ENCODE measurements at places on chromosomes 6 and 20. TPM values are rescaled to one million over a fixed set of nuclear protein-coding genes. Genes with fewer than 3 reads are reported as not detected.
A peak's percentile ranks its signal among the peaks of the same experiment; 100 is the strongest.

- no peak for DNase-seq
Observed at GRCh38 chr6:136777651-136778050, 14.6 kb downstream of the MAP3K5 start.

CDH26 gene
- polyA plus RNA-seq, result 0.85 TPM

RSPH9 gene
- 0.79 TPM for polyA plus RNA-seq

LZTS3 gene
- 3.5 TPM for polyA plus RNA-seq

BPI gene
- polyA plus RNA-seq, result 0.52 TPM

- no peak for DNase-seq
Observed at GRCh38 chr6:73667798-73668197, 14.0 kb upstream of the SLC17A5 start.

- no peak for DNase-seq
Observed at GRCh38 chr20:38608188-38608587, 6.6 kb downstream of the ARHGAP40 start.

- no peak for DNase-seq
Observed at GRCh38 chr20:43941476-43942200, 27.0 kb downstream of the TOX2 start.

DNA sequence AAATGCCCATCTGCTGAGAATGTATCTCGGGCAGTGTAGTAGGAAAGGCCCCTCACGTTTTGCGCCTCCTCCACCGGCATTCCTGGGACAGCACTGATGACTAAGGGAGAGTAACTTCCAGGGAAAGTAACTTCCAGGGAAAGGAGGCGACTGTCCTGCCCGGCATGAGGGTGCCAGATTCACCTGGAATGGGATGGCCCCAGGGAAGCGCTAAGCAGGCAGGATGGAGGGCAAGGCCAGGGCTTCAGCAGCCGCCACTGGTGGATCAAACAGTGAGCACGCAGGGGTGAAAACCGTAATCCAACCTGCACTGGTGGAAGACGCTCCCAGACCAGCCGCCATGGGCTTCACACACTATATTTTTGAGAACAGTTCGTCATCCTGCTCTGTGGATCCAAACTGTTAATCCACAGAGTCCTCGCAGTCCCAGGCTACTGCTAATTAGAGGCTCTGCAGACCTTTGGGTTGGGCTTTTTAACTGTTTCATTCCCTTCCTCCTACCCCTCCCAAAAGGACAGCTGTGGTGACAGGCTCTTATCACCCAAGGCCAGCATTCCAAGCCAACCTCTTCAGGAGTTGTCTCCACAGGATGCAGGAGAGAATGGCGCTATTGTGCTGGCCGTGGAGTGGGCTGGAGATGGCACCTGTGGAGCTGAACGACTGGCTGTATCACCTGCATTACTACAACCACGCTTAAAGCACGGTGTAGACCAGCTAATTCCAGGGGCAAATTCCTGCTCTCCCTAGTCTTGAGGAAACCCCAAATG lies 178.9 kb downstream of the DLL1 start:
- DNase-seq, result no peak

- DNase-seq, result no peak
Observed at GRCh38 chr6:158718461-158719046, 68.7 kb downstream of the SYTL3 start.

GRCh38 chr6:31737315-31737990 lies 1.1 kb upstream of the CLIC1 start:
- DNase-seq, result no peak

GRCh38 chr6:125164696-125165095 lies 11.1 kb downstream of the TPD52L1 start:
- DNase-seq, result no peak

TPD52L1 gene
- 64.3 TPM for polyA plus RNA-seq

CASS4 gene
- polyA plus RNA-seq, result 6.9 TPM

GRCh38 chr20:45987108-45987780 lies 15.2 kb upstream of the ZNF335 start:
- DNase-seq, result no peak

DNA sequence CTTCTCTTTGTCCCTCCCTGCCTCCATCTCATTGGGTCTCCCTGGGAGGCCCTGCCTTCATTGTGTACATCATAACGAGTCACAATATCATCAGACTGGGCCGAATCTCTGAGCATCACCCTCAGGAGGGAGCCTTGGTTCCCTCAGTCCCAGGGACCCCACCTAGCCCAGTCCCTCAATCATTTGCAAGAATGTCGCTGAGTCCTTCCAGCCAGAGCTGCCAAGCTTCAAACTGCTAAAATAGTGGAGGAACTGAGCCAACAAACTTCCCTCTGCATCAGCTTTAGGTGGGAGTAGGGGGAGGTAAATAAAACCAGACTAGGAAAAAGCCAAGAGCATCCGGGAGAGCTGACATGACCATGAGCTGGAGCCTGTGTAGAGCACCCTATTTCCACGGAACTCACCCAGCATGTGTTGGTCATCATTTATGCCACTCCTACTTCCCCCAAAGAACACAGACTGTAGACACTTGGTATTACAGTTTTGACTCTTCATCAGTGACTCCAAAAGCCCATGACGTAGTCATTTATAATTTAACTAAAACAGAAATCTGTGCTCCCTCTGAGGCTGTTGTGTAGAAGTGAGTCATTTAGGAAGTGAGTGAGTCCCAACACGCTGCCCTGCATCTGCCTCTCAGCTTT lies 28.8 kb upstream of the IL17A start:
- DNase-seq, result no peak

GRCh38 chr6:46637145-46637544 lies 15.5 kb downstream of the CYP39A1 start:
- no peak for DNase-seq

CST3 gene
- polyA plus RNA-seq, result 118 TPM

- no peak for DNase-seq
Observed at GRCh38 chr6:134235937-134236751, 81.8 kb downstream of the SGK1 start.

- no peak for DNase-seq
Observed at GRCh38 chr6:103255132-103255531, 1604.6 kb downstream of the HACE1 start.

GRCh38 chr6:79584332-79584731 lies 46.8 kb upstream of the SH3BGRL2 start:
- DNase-seq, result no peak

TFAP2A gene
- 0.84 TPM for polyA plus RNA-seq

GRCh38 chr6:151103266-151103665 lies 136.5 kb upstream of the AKAP12 start:
- DNase-seq, result peak; percentile 58

DNA sequence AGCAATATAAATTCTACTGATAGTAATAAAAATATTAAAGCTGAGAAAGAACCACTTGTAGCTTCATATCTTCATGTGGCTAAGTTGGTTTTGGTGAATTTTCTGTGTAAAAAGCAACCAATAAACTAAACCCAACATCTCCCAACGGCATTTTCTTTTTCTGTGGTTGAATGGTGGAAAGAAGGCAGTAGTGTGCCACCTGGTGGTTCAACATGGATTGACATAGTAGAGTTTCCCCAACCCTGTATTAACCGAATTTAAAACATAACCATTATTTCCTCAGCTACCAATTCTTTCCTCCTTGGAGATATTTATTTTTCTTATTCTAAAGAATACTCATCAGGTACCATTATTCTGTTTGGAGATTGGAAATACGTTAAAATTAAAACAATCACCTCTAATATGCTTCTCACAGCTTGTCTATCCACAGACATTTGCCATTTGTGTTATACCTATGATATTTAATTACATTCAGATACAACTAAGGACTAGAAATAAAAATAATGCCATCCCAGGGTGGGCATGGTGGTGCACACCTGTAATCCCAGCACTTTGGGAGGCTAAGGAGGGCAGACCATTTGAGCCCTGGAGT lies 117.1 kb upstream of the EEF1E1 start:
- peak; percentile 29 for DNase-seq

GRCh38 chr20:60271597-60271996 lies 313.4 kb downstream of the CDH26 start:
- DNase-seq, result no peak

POM121L2 gene
- not detected for polyA plus RNA-seq

CTAGE9 gene
- not detected for polyA plus RNA-seq

- DNase-seq, result no peak
Observed at GRCh38 chr6:142446168-142446567, 144.4 kb downstream of the ADGRG6 start.

GRCh38 chr6:15811107-15811506 lies 148.3 kb upstream of the DTNBP1 start:
- no peak for DNase-seq

NDUFAF4 gene
- polyA plus RNA-seq, result 22.4 TPM

DNA sequence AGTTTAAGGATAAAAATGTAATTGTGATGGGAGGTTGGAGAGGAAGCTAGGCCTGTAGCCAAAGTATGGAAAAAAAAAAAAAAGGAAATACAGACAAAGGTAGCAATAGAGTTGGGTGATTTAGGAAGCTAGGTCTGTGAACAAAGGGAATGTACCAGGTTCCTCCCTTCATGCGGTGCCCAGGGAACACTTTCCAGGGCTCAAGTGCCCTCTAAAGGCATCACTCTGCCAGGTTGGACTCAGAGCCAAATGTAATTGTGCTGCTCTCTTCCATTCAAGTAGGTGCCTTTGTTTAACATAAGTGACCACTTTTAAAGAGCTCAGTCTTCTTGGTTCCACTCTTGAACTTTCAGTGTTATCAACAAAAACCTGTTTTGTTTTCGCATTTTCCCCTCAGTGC lies 159.7 kb upstream of the AHI1 start:
- DNase-seq, result no peak

AGER gene
- 6.7 TPM for polyA plus RNA-seq

MRPL14 gene
- 37.7 TPM for polyA plus RNA-seq

IMPG1 gene
- polyA plus RNA-seq, result 0.13 TPM

DNA sequence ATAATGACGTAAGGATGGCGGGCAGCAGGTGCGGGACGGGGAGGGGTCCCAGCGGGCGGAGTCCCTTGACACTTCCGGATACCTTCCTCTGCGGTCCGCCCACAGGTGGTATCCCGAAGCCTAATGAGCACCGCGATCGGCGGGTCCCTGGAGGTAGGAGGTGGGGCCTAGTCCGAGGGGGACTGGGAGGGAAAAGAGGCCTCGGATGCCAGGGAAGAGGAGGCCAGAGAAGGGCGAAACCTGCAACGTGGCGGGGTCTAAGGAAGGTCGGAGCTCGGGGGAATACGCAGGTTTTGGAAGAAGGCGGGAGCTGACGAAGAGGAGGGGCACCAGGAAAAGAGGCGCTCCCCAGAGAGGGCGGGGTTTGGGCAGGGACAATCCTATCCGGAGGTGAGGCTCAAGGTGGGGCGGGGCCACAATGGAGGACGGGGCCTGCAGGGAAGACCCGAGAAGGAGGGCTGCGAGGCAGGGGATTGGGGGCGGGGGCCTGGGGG lies 3.7 kb downstream of the PRSS16 start:
- no peak for DNase-seq

DNA sequence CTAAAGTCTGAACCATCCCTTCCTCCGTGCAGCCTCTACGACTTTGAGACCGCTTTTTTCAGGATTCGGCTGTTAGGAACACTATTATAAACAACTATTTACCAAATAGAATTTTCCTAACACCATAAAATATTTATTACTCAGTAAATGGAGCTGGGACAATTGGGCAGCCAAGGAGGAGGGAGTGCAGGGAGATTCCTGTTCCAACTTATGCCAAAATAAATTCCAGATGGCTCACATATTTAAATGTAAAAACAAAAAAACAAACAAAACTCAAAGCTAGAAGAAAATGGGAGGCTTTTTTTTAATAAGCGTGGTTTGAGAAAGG lies 48.1 kb downstream of the TCP11 start:
- DNase-seq, result no peak

DNA sequence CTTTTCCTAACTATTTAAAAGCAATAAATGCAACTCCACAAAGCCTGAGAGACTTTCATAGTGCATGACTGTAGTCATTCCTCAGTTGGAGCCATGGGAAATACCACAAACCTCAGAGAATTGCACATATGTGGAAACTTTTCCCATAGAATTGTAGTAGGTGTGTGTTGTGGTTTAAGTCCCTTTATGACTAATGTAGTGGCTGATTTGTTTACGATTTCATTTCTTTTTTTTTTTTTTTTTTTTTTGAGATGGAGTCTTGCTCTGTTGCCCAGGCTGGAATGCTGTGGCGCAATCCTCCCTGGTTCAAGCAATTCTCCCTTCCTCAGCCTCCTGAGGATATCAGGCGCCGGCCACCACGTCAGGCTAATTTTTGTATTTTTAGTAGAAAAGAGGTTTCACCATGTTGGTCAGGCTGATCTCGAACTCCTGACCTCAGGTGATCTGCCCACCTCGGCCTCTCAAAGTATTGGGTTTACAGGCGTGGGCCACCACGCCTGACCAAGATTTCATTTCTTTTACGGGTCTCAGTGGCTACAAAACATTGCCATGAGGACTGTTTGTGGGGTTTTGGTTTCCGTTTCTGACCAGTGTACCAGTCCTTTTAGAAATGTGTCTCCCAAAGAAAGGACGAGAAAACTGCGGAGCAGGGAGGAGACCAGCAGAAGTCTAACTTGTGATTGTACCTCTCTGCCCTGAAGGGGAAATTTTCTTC lies 212.1 kb upstream of the MARCKS start:
- DNase-seq, result no peak

- no peak for DNase-seq
Observed at GRCh38 chr6:144315981-144316861, 31.1 kb downstream of the UTRN start.

DNA sequence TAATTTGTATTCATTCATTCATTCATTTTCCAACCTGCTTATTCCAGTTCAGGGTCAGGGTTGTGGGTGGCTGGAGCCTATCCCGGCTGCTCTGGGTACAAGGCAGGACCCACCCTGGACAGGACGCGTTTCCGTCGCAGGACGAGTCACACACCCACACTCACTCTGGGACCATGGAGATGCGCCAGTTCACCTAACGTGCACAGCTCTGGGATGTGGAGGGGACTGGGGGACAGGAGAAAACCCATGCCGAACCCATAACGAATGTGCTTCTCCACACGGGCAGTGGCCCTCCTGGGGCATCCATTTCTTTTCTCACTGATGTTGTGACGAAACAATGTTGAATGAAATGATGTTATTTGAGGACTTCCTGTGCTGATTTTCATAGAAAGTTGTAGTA lies 26.5 kb downstream of the ERMARD start:
- no peak for DNase-seq

RSPH4A gene
- polyA plus RNA-seq, result 0.50 TPM

- DNase-seq, result no peak
Observed at GRCh38 chr6:136486357-136486756, 63.9 kb downstream of the MAP7 start.

DNA sequence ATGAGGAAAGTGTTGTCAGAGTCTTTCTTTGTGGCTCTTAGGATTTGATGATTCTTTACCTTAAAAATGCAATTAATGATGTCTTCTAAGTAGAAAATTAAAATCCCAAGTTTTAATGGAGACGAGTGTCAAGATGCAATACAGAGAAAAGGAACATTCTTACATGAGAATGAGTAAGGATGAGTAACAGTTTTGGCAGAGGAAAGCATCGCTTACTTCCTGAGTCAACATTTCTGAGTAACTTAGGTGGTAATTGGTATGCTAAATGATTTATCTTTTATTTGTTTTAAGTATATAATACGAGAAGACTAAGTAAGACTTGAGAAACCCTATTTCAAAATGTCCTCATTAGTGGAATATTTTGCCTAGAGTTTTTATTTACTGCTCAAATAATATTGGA lies 101.3 kb downstream of the RTN4IP1 start:
- DNase-seq, result no peak

APOBEC2 gene
- polyA plus RNA-seq, result 433 TPM
